MCF 10A (cell line): ENCODE measurements at places on chromosomes 5 and 9.

DNA sequence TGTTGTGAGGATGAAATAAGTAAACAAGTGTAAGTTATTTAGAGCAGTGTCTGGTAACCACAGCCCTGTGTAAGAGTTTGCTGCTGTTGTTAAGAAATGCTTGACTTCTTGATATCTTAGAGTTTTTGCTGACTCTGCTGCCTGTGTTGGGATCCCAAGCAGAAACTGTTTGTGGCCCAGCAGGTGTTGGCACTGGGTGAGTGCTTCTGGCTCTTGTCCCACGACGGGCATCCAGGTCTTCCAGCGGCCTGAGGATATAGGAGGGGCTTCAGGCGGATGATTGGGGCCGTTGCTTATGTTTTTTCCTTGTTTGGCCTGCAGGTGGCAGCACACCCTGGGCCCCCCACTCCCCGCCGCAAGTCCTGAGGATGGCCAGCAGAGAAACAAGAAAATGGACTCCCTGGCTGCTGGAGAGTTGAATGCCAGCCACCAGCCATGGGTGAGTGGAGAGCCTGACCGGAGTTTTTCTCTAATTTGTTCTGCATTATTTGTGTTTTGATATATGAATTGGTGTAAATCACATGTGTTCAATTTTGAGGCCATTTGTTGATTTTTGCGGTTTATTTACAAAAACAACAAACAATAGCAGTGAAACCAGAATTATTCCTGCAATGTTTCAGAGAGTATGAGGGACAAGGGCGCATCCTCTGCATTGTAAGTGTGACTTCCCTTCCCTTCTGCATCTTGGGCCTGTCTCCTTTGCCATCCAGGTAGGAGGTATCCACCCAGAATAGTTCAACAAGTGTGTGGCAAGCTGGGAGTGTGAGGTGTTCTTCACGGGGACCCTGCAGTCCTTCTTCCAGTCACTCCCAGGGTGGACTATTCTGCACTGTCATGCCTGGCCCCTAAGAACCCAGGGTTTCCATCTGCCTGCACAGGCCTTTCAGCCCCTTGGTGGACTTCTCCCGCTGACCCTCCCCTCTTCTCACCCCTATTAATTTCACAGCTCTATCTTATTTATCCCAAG lies 50.3 kb downstream of the SLC22A5 start:
- no peaks in the 10 kb centered on the region for H3K27me3 ChIP-seq
- H3K4me3 ChIP-seq = no peak overlapping the region
- H3K36me3 ChIP-seq = no peaks in the 10 kb centered on the region
- DNase-seq = peak; percentile 87

DNA sequence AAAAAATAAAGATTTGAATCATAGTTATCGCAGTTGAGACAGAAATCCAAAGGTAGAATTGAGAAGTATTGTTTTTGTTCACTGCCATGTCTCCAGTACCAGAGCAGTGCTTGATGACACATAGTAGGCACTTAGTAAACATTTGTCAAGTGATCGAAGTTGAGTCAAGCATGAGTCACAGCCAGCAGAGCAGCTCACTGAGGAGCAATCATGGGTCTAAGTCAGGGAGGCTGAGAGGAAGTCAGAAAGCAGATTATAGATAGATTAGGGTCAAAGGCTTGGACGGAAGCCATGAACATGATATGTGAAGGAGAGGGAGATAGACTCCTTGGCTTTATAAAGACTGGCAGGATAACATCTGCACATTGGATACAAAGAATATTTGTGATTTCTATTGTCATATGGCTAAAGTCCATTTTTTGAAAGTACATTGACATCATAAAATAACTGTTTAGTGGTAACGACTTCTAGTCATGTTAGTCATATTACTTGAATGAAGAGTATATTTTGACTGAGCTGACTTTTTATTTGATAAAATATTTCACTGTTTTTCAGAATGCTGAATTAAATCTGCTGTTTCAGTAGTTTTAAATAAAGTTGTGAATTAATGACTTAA lies 168.5 kb downstream of the RAB3C start:
- no peaks in the 10 kb centered on the region for H3K4me1 ChIP-seq
- peaks cover 87% of the 10 kb centered on the region for H3K27me3 ChIP-seq
- DNase-seq = peak; percentile 25
- no peak overlapping the region for H3K27ac ChIP-seq

GRCh38 chr5:132457371-132458225 lies 33.0 kb downstream of the IRF1 start:
- peaks cover 12% of the 10 kb centered on the region for H3K36me3 ChIP-seq
- peak; percentile 75 for DNase-seq
- H3K4me1 ChIP-seq = peaks cover 45% of the 10 kb centered on the region
- H3K27ac ChIP-seq = peak overlapping the region; percentile 60
- H3K4me3 ChIP-seq = no peak overlapping the region

GRCh38 chr5:172499287-172499686 lies 45.0 kb upstream of the SH3PXD2B start:
- peaks cover 17% of the 10 kb centered on the region for H3K4me1 ChIP-seq
- H3K4me3 ChIP-seq = no peak overlapping the region
- DNase-seq = no peak
- peaks cover 10% of the 10 kb centered on the region for H3K27me3 ChIP-seq
- H3K27ac ChIP-seq = no peak overlapping the region

- H3K36me3 ChIP-seq = no peaks in the 10 kb centered on the region
- H3K27ac ChIP-seq = peak overlapping the region; percentile 98
- peak overlapping the region; percentile 62 for H3K4me3 ChIP-seq
- no peaks in the 10 kb centered on the region for H3K27me3 ChIP-seq
- H3K4me1 ChIP-seq = peaks cover 26% of the 10 kb centered on the region
Measured at GRCh38 chr5:82405618-82406204, 127.6 kb upstream of the RPS23 start.

DNA sequence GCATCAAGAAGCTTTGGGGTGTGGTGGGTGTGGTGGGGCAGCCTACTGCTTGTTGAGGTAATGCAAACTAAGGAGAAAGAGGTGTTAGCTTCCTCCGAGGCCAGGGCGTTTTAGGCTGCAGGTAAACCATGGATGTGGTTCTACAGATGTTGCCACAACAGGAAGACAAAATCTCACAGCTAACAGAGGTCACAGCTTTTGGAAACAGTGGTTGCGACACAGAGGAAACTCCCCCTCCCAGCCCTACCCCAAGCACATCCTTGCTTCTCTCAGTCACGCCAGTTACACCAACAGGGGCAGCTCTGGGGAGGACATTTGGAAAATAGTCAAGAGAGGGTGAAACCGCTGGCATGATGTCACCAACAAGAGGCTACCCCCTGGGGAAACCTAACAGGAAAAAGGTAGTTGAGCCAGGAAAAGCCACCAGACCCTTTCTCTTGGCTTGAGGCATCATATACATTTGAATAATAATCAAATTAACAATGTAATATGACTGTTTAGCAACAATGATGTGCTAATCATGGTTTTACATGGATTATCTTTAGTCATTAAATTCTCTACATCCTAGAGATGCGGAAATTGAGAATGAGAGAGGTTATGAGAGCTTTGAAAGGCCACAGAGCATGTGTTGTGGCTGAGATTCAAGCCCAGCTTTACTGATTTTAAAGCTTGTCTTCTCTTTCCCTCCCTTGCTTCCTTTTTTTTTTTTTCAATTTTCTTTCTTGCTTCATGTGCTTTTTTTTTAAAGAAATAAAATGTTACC lies 82.2 kb upstream of the IL12B start:
- H3K36me3 ChIP-seq = no peaks in the 10 kb centered on the region
- H3K4me3 ChIP-seq = no peak overlapping the region
- no peaks in the 10 kb centered on the region for H3K27me3 ChIP-seq
- peak; percentile 73 for DNase-seq

GRCh38 chr9:130927995-130928900 lies 10.8 kb downstream of the FIBCD1 start:
- H3K4me3 ChIP-seq = peak overlapping the region; percentile 29
- H3K27me3 ChIP-seq = peaks cover 2% of the 10 kb centered on the region
- H3K4me1 ChIP-seq = peaks cover 6% of the 10 kb centered on the region
- peak overlapping the region; percentile 84 for H3K27ac ChIP-seq
- peak; percentile 84 for DNase-seq
- no peaks in the 10 kb centered on the region for H3K36me3 ChIP-seq

- H3K27me3 ChIP-seq = no peaks in the 10 kb centered on the region
- H3K4me1 ChIP-seq = peaks cover 14% of the 10 kb centered on the region
- H3K36me3 ChIP-seq = no peaks in the 10 kb centered on the region
- no peak overlapping the region for H3K4me3 ChIP-seq
- no peak for DNase-seq
Measured at GRCh38 chr9:95201206-95201605, 116.3 kb downstream of the FANCC start.

- H3K27ac ChIP-seq = no peak overlapping the region
- no peaks in the 10 kb centered on the region for H3K27me3 ChIP-seq
- H3K4me3 ChIP-seq = no peak overlapping the region
- H3K36me3 ChIP-seq = no peaks in the 10 kb centered on the region
Measured at GRCh38 chr5:7548596-7548995, 152.7 kb downstream of the ADCY2 start.

GRCh38 chr5:151138114-151138513 lies 19.5 kb downstream of the ANXA6 start:
- no peaks in the 10 kb centered on the region for H3K36me3 ChIP-seq
- H3K27me3 ChIP-seq = no peaks in the 10 kb centered on the region
- DNase-seq = no peak
- no peak overlapping the region for H3K4me3 ChIP-seq
- H3K4me1 ChIP-seq = peaks cover 7% of the 10 kb centered on the region

DNA sequence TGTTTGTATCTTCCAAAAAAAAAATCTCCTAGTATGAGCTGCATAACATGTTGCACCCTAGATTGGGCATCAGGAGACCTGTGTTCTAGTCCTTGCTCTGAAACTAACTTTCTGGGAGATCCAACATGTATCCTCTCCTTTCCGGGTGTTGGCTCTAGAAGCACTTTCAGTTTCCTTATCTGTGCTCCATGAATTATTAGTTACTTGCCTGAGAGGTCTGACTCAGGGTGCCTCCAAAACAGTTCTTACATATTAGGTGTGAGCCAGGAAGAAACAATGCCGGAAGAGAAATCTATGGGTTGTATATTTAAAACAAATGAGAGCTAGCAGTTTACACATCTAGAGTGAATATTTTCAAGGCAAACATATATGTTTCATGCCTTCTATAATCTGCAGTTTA lies 36.7 kb upstream of the SLC36A2 start:
- DNase-seq = peak; percentile 44
- H3K27ac ChIP-seq = no peak overlapping the region
- peaks cover 14% of the 10 kb centered on the region for H3K27me3 ChIP-seq

GRCh38 chr5:157109744-157110143 lies 900 bp upstream of the HAVCR2 start:
- no peak overlapping the region for H3K27ac ChIP-seq
- H3K4me1 ChIP-seq = no peaks in the 10 kb centered on the region
- no peak for DNase-seq
- H3K36me3 ChIP-seq = no peaks in the 10 kb centered on the region
- no peaks in the 10 kb centered on the region for H3K27me3 ChIP-seq
- H3K4me3 ChIP-seq = no peak overlapping the region

DNA sequence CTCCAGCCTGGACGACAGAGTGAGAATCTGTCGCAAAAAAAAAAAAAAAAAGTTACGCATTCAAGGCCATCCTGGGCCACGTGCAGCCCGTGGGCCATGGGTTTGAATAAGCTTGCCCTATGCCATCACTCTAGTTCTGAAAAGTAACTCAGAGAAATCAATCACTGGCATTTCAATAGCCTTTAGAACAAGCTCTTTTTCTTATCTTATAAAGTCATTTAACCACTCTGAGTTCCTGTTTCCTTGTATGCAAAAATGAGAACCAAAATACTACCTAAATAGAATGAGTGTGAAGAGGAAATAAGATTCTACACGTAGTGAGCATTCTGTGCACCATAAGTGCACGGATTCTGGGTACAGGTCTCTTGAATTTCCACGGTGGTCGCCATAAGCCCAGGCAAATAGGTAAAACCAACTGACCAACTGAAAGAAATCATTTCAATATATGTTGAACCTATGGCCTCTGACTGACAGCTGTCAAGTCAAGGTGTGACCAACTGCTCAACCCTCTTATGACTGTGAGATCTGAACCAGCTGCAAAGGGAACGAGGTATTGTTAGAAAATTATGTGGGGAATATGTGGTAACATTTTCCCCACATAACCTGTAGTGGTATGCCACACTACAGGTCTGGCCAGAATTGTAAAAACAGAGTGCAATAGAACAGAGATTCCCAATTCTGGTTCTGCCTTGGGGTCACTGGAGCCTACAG lies 143.9 kb upstream of the LHFPL2 start:
- H3K27ac ChIP-seq = no peak overlapping the region
- H3K27me3 ChIP-seq = no peaks in the 10 kb centered on the region
- no peak overlapping the region for H3K4me3 ChIP-seq
- no peaks in the 10 kb centered on the region for H3K36me3 ChIP-seq

DNA sequence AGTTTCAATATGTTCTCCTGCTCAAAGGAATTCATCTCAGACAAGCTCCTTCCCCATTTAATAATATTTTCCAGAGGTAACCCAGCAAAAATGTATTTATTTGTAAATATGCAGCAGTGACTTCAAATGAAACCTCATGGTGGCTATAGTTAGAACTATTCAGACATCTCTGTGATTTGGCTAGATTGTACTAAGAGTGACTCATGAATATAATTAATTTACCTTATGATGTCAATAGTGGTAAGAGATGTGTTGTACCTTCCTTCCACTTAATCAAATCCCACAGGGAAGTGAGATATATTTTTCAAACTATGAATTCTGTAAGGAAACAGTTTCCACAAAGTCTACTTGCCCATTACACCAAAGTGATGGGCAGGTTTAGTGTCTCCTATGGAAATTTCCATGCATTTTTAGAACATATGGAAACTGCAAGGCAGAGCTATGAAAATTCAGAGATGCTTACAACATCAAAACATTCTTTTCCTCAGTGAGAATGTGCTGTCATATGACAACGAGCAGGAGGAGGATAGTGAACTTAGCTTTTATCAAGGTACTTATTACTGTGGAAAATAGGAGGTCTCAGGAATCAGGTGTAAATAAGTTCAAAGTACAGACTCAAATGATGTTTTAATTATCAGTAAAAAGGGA lies 34.0 kb upstream of the SPDL1 start:
- peaks cover 30% of the 10 kb centered on the region for H3K27me3 ChIP-seq
- H3K36me3 ChIP-seq = no peaks in the 10 kb centered on the region
- H3K4me1 ChIP-seq = no peaks in the 10 kb centered on the region
- H3K27ac ChIP-seq = no peak overlapping the region
- no peak overlapping the region for H3K4me3 ChIP-seq
- DNase-seq = no peak
